Left ventricle myocardium inferior (tissue), 1 donor: ENCODE measurements at places on chromosomes 5 and 9.

DNA sequence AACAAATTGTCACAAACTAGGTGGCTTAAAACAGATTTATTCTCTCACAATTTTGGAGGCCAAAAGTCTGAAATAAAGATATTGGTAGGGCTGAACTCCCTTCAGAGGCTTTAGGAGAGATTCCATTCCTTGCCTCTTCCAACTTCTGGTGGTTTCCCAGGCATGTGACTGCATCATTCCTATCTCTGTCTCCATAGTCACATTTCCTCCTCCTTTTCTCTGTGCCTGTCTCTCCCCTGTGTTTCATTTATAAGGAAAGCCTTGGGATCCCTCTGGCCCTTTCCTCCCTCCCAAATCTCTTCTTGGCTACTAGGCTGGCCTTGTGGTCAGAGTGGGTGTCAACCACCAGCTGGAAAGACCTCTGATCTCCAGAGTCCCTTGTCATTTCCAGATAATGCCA lies 78.2 kb downstream of the SNX18 start:
- DNase-seq, result no peak

DNA sequence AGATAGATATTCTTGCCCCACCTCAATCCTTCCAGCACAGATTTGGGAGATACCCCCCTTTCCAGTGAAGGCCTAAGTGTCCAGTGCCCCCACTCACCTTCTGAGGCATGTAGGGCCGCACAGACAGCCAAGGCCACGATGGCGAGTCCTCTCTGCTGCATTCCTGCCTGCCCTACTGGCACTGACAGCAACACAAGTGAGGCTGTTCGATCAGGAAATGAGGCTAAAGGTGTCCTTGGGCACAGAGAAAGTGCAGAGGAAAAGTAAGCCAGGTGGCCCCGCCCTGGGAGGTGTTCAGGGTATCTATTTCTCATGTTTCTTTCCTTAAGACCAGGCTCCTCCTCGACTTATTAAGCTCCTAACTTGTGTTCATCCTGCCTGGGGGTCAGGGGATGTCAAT lies at the start of gene CCL28:
TSS of gene CCL28 (minus strand) at position 236 of the 400 bp plus-strand sequence. CDS start at position 161, 75 bp downstream.
- DNase-seq, result no peak

- DNase-seq, result no peak
Measured at GRCh38 chr9:93369686-93370085, 81.8 kb upstream of the FAM120A start.

- no peak for DNase-seq
Measured at GRCh38 chr5:176944268-176944667, 45.1 kb upstream of the HK3 start.

GRCh38 chr5:145385276-145385675 lies 449.9 kb downstream of the PRELID2 start:
- no peak for DNase-seq

- DNase-seq, result no peak
Measured at GRCh38 chr5:10853154-10853553, 92.1 kb upstream of the DAP start.

DNA sequence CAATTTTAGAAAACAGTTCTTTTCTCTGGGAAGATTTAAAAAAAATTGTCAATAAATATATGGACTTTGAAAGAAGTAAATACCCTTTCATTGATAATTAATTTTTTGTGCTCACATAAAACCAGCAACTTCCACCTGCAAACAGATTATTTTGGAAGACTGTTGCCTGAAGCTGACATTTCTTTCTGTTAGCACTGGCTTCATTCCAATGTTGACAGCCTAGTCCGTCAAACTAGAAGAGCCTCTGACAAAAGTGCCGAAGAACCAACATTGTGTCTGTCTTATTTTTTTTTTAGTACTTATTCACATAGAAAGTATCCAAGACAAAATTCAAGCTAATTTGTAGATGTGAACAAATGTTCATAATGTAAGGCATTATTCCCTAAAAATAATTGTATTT lies 108.6 kb upstream of the TMEM161B start:
- no peak for DNase-seq

- no peak for DNase-seq
Measured at GRCh38 chr5:56637321-56637920, 177.9 kb upstream of the MAP3K1 start.
